ENCODE measurements at places on chromosomes 16 and 17. TPM values are rescaled to one million over a fixed set of nuclear protein-coding genes. Genes with fewer than 3 reads are reported as not detected.

The GP1BA gene
- not detected for total RNA-seq

GRCh38 chr16:22726868-22727267, 87.1 kb upstream of the HS3ST2 start:
- DNase-seq, result no peak

DNA sequence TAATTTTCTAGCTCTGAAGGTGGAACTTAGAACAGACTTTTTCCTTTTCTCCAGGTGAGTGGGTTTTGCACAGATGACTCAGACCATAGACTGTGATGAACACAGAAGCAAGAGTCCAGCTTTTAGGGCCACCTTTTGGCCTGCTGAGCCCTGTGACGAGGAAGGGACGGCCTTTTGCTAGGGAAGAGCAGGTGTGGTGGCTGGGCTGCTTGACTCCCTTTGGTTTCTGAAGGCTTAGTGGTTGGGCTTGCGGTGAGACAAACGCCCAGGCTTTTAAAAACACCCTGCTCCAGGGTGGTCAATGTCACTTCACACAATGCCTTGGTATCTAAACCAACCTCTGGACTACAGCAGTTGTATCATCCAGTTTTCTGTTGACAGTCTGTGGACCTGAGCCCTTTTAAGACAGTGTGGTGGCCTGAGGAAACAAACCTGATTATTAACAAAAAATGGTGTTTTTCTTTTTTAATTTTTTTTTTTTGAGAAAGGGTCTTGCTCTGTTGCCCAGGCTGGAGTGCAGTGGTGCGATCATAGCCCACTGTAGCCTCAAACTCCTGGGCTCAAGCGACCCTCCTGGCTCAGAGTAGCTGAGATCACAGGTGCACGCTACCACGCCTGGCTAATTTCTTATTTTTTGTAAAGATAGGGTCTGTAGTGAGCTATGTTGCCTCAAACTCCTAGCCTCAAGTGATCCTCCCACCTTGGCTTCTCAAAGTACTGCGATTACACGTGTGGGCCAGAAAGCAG, 134.0 kb downstream of the SNX29 start:
- no peak for DNase-seq

- DNase-seq, result no peak
These were observed 17.0 kb downstream of the CHD9 start for GRCh38 chr16:53071748-53072301.

GRCh38 chr17:36877771-36878170, 59.5 kb upstream of the LHX1 start:
- no peak for DNase-seq

DNA sequence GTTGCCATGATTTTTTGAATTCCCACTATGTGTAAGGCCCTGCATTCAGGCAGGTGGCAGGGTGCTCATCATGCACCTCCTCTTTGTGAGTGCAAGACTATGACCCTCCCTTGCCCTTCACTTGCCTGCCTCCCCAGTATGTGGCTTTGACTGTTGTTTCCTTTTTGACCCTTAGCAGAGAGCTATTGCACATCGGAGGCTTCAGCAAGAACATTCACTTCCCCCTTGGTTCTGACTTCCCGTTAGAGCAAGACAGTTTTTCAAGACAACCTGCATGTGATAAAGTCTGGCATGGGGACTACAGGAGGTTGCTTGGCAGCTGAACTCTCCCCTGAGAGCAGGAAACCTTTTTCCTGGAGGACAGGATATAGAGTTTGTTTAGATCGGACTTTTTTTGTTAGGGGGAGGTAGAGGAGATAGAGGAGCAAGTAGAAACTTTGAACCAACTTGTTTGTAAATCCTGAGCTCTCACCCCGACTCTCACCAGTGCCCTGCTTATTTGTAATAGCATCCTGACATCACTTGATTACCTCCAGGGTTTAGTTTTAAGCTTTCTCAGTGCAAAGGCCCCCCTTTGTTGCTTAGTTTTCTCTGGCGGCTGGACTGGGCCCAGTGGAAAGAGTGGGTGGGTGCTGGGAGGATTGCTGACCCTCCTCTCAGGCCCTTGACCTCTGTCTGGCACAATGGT, 34.3 kb downstream of the LIMD2 start:
- DNase-seq, result no peak

- DNase-seq, result no peak
These were observed 72.9 kb downstream of the MRM1 start for GRCh38 chr17:36674278-36674650.
